ENCODE measurements at places on chromosomes 1 and 21.
A peak's percentile ranks its signal among the peaks of the same experiment; 100 is the strongest.

DNA sequence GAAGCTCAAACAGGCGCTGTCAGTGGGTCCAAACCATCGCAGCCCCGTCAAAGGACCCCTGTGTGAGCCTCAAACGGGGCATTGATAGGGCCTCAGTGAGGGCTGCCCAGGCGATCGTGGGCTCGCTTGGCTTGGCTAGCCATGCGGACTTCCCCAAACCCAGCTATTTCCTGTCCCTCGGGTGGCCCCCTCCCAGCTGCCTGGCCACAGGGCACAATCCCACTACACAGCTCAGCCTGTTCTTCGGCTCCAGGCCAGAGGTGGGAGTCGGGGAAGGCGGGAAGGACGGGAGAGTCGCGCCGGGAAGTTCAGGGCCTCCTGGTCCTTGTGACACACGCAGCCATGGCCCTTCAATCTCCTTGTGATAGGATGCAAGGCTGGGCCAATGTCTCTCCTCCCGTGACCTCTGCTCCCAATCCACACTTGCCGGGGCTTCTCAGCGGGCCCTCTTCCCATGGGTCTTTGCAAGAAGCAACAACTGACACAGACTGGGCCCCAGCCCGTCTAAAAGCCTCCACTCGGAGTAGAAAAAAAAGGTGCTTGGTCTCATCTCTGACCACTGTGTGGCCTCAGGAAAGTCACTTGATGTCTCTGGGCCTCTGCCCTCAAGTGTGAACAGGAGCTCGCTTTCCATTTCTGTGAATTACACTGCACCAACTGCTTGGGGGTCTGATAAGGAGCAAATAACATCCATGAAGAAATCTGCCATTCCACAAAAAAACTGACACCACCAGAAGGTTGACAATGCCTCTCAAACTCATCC is 7.1 kb upstream of the MATN1 start:
- DNase-seq: no peak

- DNase-seq: no peak
These were observed 29.7 kb downstream of the ADARB1 start for GRCh38 chr21:45103971-45104520.

DNA sequence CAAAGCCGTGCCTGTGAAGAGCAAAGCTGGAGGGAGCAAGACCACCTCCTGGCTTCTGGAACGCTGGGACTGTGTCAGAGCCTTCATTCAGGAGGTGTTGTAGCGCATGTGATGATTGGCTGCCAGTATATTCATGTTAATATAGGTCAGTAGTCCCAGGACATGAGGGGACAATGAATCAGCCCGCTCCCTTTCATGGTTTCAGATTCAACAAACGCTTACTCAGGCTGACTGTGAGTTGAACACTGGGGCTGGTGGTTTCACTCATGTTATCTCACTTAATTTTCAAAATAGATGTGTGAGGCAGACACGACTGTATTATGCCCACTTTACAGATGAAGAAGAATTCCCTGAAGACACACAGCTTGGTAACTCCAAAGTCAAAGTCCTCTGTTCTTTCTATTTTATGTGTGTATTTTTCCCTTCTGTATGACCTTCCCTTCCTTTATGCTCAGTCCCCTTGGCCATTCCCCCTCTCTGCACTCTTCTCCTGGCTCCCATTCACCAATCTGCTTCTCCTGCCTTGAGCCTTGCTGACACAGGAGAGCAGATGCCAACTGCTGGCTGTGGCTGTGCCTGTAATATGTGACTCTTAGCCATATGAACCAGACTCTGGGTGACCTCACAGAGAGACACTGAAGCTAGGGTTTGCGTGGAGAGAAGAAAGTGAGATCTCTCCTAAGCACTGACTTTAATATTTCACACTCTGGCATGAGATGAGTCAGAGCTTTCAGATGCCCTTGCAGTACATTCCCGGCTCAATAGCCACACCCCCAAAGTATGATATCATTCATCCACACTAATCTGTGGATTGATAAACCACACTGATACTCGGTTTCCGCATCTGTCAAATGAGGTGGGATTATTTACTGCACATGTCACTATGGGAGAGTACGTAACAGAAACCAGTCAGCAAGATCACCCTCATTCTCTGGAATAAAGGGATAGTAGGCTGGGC is 31.4 kb upstream of the KIRREL1 start:
- DNase-seq: peak; percentile 64

- DNase-seq: no peak
These were observed 55.4 kb upstream of the CAMK1G start for GRCh38 chr1:209527993-209528717.

DNA sequence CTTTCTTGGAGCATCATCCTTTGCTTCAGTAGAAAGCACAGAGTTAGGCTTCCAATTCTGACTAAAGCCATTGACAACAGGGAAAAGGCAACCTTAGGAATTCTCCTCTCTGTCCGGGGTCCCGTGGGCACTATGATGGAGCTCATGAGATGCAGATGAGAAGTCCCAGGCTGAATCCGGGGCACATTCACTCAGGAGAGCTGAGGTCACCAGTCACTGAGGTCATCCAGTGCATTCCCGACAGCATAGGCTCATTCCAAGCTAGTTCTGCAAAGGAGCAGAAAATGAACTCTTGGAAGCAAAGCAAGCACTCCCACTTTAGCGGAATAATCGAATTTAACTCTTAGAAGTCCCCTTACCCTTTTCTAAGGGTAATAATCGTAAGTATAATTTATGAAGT is 6.8 kb downstream of the CR1 start:
- DNase-seq: no peak

- peak; percentile 52 for DNase-seq
These were observed 124.0 kb downstream of the SYT2 start for GRCh38 chr1:202586018-202586821.

- DNase-seq: peak; percentile 44
These were observed 165.4 kb downstream of the RUNX1 start for GRCh38 chr21:34883491-34884271.

- DNase-seq: no peak
These were observed 1478.8 kb downstream of the NCAM2 start for GRCh38 chr21:22476726-22477646.

- no peak for DNase-seq
These were observed 124.2 kb upstream of the B3GALT2 start for GRCh38 chr1:193310564-193310963.

- no peak for DNase-seq
These were observed 178.7 kb downstream of the MRPL39 start for GRCh38 chr21:25428537-25428936.

DNA sequence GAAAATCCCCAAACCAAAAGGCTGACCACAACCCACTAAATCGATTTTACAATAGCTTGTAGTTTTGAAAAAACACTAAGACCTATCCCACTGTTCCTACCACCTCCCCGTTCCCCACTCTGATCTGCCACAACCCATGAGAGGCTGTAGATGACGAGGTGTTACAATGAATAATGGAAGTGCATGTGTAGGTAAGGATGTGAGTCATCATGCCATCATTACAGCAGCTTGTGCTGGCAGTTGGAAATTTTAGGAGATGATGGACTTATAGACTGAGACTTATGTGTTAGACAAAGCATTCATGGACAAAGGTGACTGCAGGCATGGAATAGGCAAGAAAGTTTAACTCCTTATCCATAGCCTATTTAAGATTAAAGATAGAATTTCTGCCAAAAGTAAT is 184.7 kb upstream of the CACYBP start:
- peak; percentile 79 for DNase-seq

DNA sequence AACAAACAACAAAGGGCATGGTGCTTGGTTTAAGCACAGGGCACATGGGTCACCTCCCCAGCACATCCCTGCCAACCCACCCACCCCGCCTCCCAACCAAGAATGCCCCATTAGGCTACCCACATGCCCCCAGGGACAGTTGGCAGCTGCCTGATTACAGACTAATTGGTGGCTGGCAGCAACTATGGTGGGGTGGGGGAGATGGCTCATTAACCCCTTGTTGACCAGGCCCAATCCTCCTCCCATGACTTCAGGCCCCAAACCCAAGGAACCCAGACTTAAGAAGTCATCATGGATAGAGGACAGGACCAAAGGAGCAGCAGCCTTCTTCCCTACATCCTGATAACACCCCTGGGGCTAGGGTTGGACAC is 1.3 kb downstream of the RIMS3 start:
- DNase-seq: no peak

DNA sequence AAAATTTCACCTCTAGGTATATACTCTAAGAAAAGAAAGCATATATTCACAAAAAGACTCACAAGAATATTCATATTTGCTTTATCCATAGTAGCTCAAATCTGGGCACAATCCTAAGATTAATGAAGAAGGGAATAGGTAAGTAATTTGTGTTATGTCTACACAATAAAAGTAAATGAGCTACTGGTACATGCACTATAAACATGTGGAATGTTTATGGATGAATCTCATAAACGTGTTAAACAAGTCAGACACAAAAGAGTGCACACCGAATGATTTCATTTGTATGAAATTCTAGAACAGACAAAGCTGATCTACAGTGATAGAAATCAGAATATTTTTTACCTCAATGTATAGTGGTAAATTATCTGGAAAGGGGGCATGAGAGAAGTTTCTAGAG is 115.3 kb upstream of the B3GALT2 start:
- DNase-seq: no peak

- no peak for DNase-seq
These were observed 8.9 kb upstream of the PRMT2 start for GRCh38 chr21:46626536-46626935.

DNA sequence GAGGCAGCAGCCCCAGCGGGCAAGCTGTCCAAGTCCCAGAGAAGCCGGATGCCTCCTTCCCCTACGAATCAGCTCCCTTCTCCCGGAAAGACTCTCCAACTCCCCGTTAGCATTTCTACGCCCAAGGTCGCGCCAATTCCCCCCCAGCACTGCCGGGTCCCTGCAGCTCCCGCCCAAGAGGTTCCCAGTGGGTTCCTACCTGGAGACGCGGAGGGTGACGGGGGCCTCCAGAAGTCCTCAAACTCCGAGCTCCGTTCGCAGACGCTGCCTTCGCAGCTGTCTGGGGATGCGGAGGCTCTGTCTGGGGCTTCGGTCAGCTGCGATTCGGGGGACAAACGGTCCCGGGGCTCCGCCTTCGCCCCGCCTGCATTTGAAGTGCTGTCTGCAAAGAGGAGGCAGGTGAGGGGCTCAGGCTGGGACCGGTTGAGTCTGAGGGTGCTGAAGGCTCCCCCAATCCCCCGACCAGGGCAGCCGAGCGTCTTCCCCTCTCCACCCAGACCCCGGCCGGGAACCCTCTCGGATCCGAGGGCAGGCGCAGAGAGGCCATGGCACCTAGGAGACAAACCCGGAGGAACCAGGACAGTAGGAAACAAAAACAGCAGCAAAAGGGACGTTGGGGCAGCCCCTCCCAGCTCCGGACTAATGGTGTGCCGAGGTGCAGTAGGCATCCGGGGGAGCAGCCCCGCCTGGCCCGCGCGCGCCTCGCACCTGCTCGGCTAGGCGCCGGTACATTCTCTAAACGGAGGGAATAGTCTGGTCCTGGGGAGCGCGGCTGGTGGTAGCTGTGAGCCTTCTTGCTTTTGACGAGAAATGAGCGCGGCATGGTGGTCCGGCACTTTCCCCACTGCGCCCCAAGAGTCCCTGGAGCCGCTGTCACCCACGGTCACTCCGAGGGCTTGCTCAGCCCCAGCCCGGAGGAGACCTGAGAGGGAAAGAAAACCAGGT is 3.8 kb downstream of the GFI1 start:
- no peak for DNase-seq
